Activated naive CD8-positive, alpha-beta T cell treated with anti-CD3 and anti-CD28 coated beads for 36 hours (primary cell): ENCODE measurements at places on chromosomes 13 and 19. TPM values are rescaled to one million over a fixed set of nuclear protein-coding genes. Genes with fewer than 3 reads are reported as not detected.

The KIRREL2 gene
- total RNA-seq: 2.4 TPM

- no peak overlapping the region for H3K4me3 ChIP-seq
- no peaks in the 10 kb centered on the region for H3K4me1 ChIP-seq
- H3K27me3 ChIP-seq: no peaks in the 10 kb centered on the region
Observed at GRCh38 chr13:87535911-87536310, 135.3 kb upstream of the SLITRK5 start.

The CEACAM7 gene
- not detected for total RNA-seq

The RNF17 gene
- not detected for total RNA-seq

- H3K27ac ChIP-seq: no peak overlapping the region
- H3K4me1 ChIP-seq: no peaks in the 10 kb centered on the region
- no peak for DNase-seq
- H3K27me3 ChIP-seq: peaks cover 20% of the 10 kb centered on the region
- H3K4me3 ChIP-seq: no peak overlapping the region
- H3K36me3 ChIP-seq: peaks cover 6% of the 10 kb centered on the region
Observed at GRCh38 chr19:18899624-18900560, 3.9 kb upstream of the CERS1 start.

The BST2 gene
- total RNA-seq: 98.6 TPM

DNA sequence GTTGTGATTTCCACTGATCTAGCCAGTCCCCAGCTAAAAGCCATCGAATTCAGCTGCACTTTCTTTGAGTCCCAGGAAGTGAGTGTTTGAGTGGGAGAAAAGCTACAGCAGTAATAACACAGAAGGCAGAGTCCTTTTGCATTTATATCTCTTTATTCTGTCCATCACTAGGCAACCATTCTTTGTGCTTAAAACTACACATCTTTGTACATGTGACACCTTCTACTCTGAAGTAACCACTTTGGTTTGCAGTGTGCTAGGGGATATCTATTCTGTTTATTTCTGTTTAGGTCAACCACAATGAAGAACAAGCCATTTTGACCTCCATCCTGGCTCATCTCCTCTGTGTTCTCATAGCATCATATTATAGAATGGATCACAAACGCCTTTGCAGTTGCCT is 226.0 kb upstream of the SERP2 start:
- no peak overlapping the region for H3K4me3 ChIP-seq
- H3K4me1 ChIP-seq: peaks cover 6% of the 10 kb centered on the region
- DNase-seq: no peak
- no peaks in the 10 kb centered on the region for H3K36me3 ChIP-seq

- DNase-seq: no peak
- no peak overlapping the region for H3K4me3 ChIP-seq
- H3K27me3 ChIP-seq: no peaks in the 10 kb centered on the region
- H3K36me3 ChIP-seq: peaks cover 1% of the 10 kb centered on the region
Observed at GRCh38 chr13:49343255-49343654, 95.5 kb downstream of the CDADC1 start.

The SBK3 gene
- not detected for total RNA-seq

- peaks cover 1% of the 10 kb centered on the region for H3K27me3 ChIP-seq
- H3K36me3 ChIP-seq: peaks cover 54% of the 10 kb centered on the region
- peaks cover 35% of the 10 kb centered on the region for H3K4me1 ChIP-seq
- peak; percentile 100 for DNase-seq
- H3K27ac ChIP-seq: peak within 1 kb of the TSS; percentile 99
Observed at GRCh38 chr13:45341034-45341798, at the start of gene TPT1. Gene TPT1, minus strand, starts transcription at chr13:45341183. Its CDS starts 114 bp downstream, at chr13:45341069.

The TJP3 gene
- 0.24 TPM for total RNA-seq

DNA sequence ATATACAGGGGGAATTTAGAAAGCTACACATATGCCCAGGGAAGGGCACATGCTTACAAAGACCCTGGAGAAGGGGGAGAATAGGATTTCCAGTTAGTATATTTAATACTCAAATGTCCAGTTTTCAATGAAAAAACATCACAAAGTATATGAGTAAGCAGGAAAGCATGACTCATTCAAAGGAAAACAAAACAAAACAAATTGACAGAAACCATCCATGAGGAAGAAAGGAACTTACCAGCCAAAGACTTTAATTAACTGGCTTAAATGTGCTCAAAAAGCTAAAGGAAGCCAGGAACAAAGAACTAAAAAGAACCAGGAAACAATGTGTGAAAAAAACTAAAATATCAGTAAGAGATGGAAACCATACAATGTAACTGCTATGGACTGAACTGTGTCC is 716.2 kb upstream of the ARGLU1 start:
- no peaks in the 10 kb centered on the region for H3K27me3 ChIP-seq
- no peak overlapping the region for H3K4me3 ChIP-seq
- DNase-seq: no peak
- no peaks in the 10 kb centered on the region for H3K36me3 ChIP-seq
- no peak overlapping the region for H3K27ac ChIP-seq

The RPL36 gene
- 1,649 TPM for total RNA-seq

GRCh38 chr13:113413178-113413897 is 40.0 kb downstream of the ADPRHL1 start:
- H3K4me3 ChIP-seq: no peak overlapping the region
- H3K36me3 ChIP-seq: no peaks in the 10 kb centered on the region
- DNase-seq: no peak

DNA sequence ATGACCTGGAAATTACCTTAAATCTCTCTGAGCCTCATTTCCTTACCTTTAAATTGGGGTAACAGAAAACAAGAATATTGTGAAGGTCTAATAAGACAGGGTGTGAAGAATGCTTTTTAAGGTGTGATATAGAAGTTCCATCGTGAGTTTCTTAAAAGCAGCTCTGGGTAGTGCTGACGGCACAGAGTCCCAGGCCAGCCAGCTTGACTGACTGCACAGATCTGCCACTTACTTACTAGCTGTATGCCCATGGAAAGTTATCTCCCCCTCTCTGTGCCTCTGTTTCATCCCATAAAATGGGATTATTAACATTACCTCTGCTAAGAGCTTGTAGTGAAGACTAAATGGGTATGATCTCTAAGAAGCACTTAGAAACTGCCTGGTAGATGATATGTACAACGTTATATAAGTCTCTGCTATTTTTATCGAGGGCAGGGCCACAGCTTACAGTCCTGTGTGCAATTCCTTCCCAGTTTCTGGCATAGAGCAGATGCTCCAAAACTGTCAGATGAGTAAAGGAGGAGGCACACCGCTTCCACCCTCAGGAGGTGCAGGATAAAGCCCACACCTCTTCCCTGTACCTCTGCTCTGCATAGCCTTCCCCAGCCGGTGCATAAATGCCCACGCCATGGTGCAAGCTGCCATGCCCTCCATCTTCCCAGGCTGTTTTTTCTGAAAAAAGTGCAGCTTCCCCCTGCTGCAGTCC is 99.6 kb downstream of the MBNL2 start:
- no peak overlapping the region for H3K4me3 ChIP-seq
- H3K27me3 ChIP-seq: no peaks in the 10 kb centered on the region
- H3K36me3 ChIP-seq: peaks cover 2% of the 10 kb centered on the region
- H3K4me1 ChIP-seq: peaks cover 4% of the 10 kb centered on the region

- H3K4me3 ChIP-seq: no peak overlapping the region
- no peaks in the 10 kb centered on the region for H3K27me3 ChIP-seq
- H3K27ac ChIP-seq: no peak overlapping the region
Observed at GRCh38 chr13:105048677-105049076, 1486.8 kb downstream of the EFNB2 start.

The SYNGR4 gene
- 0.31 TPM for total RNA-seq

DNA sequence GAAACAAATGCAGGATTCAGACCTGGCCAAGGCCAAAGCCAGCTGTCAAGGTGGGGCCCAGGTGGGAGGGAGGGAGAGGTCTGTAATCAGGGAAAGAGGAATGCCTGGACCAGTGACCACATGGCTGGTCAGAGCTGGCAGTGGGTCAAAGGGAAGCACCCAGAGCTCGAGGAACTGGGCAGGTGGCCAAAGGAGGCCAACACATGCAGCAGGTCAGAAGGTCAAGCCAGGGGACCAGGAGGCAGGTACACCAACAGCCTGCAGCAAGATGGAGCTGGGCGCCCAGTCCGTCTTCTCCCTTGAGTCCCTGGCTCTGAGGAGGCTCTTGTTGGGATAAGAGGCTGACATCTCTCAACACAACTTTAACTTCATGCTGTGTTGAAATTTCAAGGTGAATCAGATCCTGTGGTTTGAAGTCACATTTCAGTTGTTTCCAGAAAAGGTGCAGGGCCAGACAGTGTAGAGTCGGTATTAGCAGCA is 17.1 kb downstream of the GPATCH1 start:
- H3K27me3 ChIP-seq: no peaks in the 10 kb centered on the region
- peaks cover 2% of the 10 kb centered on the region for H3K4me1 ChIP-seq
- H3K27ac ChIP-seq: no peak overlapping the region
- DNase-seq: no peak

GRCh38 chr19:17037966-17038500 is 11.4 kb upstream of the CPAMD8 start:
- no peak overlapping the region for H3K4me3 ChIP-seq
- no peaks in the 10 kb centered on the region for H3K36me3 ChIP-seq
- no peaks in the 10 kb centered on the region for H3K4me1 ChIP-seq
- DNase-seq: no peak
- H3K27ac ChIP-seq: no peak overlapping the region
- peaks cover 8% of the 10 kb centered on the region for H3K27me3 ChIP-seq

GRCh38 chr13:112150352-112150751 is 83.4 kb downstream of the SOX1 start:
- peaks cover 10% of the 10 kb centered on the region for H3K27me3 ChIP-seq
- no peak for DNase-seq
- H3K27ac ChIP-seq: no peak overlapping the region
- no peak overlapping the region for H3K4me3 ChIP-seq
- no peaks in the 10 kb centered on the region for H3K36me3 ChIP-seq
